Hepatocyte (in vitro differentiated cells): ENCODE measurements at places on chromosomes 1 and 21. TPM values are rescaled to one million over a fixed set of nuclear protein-coding genes. Genes with fewer than 3 reads are reported as not detected.

WNT3A gene
- 0.03 and 0.20 TPM in 2 replicates for total RNA-seq

EXTL2 gene
- total RNA-seq = 28.6 and 30.9 TPM in 2 replicates

LORICRIN gene
- not detected in 2 replicates for total RNA-seq

KRTAP13-2 gene
- not detected in 2 replicates for total RNA-seq

UBE2G2 gene
- total RNA-seq = 45.8 and 61.6 TPM in 2 replicates

PTPN7 gene
- not detected in 2 replicates for total RNA-seq

HSD3B1 gene
- total RNA-seq = 62.4 and 101 TPM in 2 replicates

PLXNA2 gene
- total RNA-seq = 8.3 and 9.8 TPM in 2 replicates

CTSK gene
- 54.3 and 57.0 TPM in 2 replicates for total RNA-seq

MIXL1 gene
- 0.07 TPM in 1 of 2 replicates, not detected in the other for total RNA-seq

SLAMF1 gene
- 0.20 and 1.2 TPM in 2 replicates for total RNA-seq

USP24 gene
- 41.9 and 45.2 TPM in 2 replicates for total RNA-seq

C1orf185 gene
- not detected in 2 replicates for total RNA-seq

VSIG8 gene
- total RNA-seq = 0.33 TPM in 1 of 2 replicates, not detected in the other
